ENCODE measurements at places on chromosomes 6 and 20. TPM values are rescaled to one million over a fixed set of nuclear protein-coding genes. Genes with fewer than 3 reads are reported as not detected.

Gene TMEM217
- total RNA-seq: 0.72 TPM

Gene CALHM6
- 8.2 TPM for total RNA-seq

- H3K36me3 ChIP-seq: no peaks in the 10 kb centered on the region
- H3K27me3 ChIP-seq: no peaks in the 10 kb centered on the region
- no peak overlapping the region for H3K27ac ChIP-seq
- no peaks in the 10 kb centered on the region for H3K4me1 ChIP-seq
Observed at GRCh38 chr6:10271982-10272381, 142.9 kb downstream of the TFAP2A start.

Gene RIPK1
- 30.4 TPM for total RNA-seq

Gene DOK5
- total RNA-seq: 5.4 TPM

- H3K4me1 ChIP-seq: peaks cover 26% of the 10 kb centered on the region
- H3K27ac ChIP-seq: no peak overlapping the region
- H3K4me3 ChIP-seq: no peak overlapping the region
- no peaks in the 10 kb centered on the region for H3K27me3 ChIP-seq
Observed at GRCh38 chr6:33851959-33852358, 48.2 kb upstream of the MLN start.

GRCh38 chr6:113697632-113698410 is 159.3 kb upstream of the MARCKS start:
- H3K36me3 ChIP-seq: no peaks in the 10 kb centered on the region
- no peaks in the 10 kb centered on the region for H3K27me3 ChIP-seq
- no peaks in the 10 kb centered on the region for H3K4me1 ChIP-seq
- H3K27ac ChIP-seq: no peak overlapping the region
- no peak overlapping the region for H3K4me3 ChIP-seq

GRCh38 chr6:89555806-89556205 is 82.7 kb downstream of the LYRM2 start:
- no peak for DNase-seq
- H3K27ac ChIP-seq: no peak overlapping the region
- H3K36me3 ChIP-seq: no peaks in the 10 kb centered on the region
- no peak overlapping the region for H3K4me3 ChIP-seq

DNA sequence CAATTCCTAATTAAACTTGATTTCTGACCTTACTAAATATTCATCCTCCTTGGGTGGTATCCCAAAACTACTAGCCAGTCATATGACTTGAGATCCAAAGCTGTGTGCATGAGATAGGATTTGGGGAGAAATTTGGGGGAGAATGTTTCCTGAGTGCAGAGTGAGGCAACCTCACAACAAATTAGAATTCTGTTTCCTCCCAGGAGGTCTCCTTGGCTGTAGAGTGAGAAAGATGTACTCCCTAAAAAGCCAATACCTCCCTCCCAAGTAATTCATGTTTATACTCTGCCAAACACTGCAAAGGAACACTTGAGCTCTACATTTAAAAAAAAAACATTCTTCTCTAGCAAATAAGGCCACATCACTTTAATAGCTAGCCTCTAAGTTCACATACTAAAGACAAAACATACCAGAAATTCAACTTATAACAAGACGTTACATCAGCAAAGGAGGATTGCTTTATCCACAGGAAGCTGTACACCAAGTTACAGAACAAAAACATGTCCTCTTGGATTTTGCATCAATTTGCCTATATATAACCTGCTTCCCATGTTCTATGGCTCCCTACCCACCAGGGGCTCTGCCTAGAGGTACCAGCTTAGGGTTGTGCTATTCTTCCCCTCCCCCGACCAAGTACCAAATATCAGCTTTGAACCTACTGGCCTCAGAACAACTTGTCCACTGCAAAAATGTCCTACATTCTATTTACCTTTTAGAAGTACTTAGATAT is 15.4 kb upstream of the TMEM30A start:
- H3K27me3 ChIP-seq: no peaks in the 10 kb centered on the region
- no peak overlapping the region for H3K4me3 ChIP-seq
- no peak for DNase-seq
- H3K27ac ChIP-seq: no peak overlapping the region
- H3K4me1 ChIP-seq: no peaks in the 10 kb centered on the region
- no peaks in the 10 kb centered on the region for H3K36me3 ChIP-seq

- no peaks in the 10 kb centered on the region for H3K36me3 ChIP-seq
- no peak overlapping the region for H3K4me3 ChIP-seq
- peak; percentile 82 for DNase-seq
- H3K4me1 ChIP-seq: no peaks in the 10 kb centered on the region
- no peak overlapping the region for H3K27ac ChIP-seq
Observed at GRCh38 chr6:137904822-137905617, 38.0 kb downstream of the TNFAIP3 start.

DNA sequence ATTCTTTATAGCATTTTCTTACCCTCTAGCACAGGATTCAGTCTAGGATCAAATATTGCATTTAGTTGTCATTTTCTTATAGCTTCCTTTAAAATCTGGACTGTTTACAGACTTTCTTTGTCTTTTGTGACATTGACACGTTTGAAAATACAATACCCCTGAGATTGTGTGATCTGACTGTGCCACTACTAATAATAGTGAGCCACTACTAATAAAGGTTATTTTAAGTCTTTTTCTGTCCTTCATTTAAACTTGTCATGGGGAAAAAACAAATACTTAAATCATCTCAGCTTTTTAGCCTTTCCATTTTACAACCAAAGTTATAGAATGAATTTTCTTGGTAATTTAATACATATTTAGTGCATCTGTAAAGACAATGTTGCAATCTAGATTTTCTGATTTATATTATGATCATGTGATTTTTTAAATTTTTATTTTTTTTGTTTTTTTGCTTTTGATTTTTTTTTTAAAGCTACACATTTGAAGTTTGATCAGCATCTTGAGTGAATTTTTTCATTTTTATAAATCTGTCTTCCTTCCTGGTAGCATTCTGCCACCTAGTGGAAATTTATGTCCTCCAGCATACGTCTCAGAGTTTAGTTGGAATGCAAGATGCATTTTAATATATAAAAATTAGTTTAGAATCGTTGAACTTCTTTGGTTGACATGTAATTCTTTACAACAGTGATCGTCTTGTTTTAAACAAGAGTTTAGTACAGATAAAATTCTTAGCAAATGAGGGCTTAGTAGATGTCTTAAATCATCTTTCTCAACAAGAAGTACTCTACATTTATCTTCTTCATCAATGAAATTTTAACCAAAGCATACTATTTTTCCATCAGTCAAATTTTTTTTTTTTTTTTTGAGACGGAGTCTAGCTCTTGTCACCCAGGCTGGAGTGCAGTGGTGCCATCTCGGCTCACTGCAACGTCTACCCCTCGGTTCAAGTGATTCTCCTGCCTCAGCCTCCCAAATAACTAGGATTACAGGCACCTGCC is 119.4 kb downstream of the NCOA3 start:
- no peaks in the 10 kb centered on the region for H3K36me3 ChIP-seq
- H3K27ac ChIP-seq: no peak overlapping the region
- H3K4me3 ChIP-seq: no peak overlapping the region

DNA sequence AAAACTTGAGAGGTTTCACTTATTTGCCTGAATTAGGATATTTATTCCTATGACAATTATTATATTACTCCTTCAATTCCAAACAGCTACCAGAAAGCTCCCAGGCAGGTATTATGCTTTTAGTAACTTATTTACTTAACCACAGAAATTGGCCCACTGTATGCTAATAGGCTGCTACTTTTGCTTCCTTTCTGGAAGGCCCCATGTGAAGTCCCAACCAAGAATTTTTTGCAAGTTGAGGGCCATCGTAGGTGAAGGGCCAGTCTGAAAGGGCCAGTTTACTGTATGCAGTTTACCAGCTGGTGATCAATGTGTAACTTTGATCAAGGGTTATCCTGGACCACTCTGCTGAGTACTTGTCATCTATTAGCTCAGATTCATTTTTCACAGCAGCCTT is 45.0 kb downstream of the EDN1 start:
- no peak for DNase-seq
- H3K27ac ChIP-seq: no peak overlapping the region
- H3K4me1 ChIP-seq: peaks cover 2% of the 10 kb centered on the region
- H3K4me3 ChIP-seq: no peak overlapping the region
- no peaks in the 10 kb centered on the region for H3K27me3 ChIP-seq

DNA sequence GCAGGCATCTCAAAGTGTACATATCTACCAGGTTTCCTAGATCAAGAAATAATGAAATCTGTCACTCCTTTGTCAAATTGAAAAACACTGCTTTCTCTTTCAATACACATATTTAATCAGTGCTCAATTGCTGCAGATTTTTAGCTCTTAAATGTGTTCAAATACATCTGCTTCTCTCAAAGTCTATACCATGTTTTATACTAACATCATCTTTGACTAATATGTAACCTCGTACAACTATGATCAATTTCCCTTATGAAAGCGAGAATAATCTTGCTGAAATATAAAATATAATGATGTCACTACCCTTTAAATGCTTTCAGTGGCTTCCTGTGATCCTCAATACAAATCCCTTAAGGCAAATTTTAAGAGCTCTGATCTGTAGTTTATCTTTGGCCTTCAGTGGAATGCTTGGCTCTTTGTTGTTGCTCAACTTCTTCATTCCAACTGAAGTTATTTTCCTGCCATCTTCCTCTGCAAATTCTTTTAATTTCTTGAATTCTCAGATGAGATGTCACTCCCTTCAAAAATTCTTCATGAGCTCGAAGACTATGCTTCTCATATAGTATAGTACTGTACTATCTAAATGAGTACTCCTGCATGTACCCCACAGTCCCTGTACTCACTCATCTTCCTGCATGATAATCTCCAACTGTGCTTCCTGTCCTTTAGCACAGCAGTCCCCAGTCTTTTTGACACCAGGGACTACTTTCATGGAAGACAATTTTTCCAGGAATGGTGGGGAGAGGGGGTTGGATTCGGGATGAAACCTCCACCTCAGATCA is 545.1 kb upstream of the GJE1 start:
- no peaks in the 10 kb centered on the region for H3K27me3 ChIP-seq
- no peaks in the 10 kb centered on the region for H3K36me3 ChIP-seq
- no peak overlapping the region for H3K27ac ChIP-seq
- no peak for DNase-seq
- H3K4me3 ChIP-seq: no peak overlapping the region
- no peaks in the 10 kb centered on the region for H3K4me1 ChIP-seq

- H3K36me3 ChIP-seq: no peaks in the 10 kb centered on the region
- no peaks in the 10 kb centered on the region for H3K4me1 ChIP-seq
- DNase-seq: no peak
- no peaks in the 10 kb centered on the region for H3K27me3 ChIP-seq
Observed at GRCh38 chr6:23003671-23004467, 434.5 kb downstream of the HDGFL1 start.

Gene TCP11
- total RNA-seq: 0.50 TPM

DNA sequence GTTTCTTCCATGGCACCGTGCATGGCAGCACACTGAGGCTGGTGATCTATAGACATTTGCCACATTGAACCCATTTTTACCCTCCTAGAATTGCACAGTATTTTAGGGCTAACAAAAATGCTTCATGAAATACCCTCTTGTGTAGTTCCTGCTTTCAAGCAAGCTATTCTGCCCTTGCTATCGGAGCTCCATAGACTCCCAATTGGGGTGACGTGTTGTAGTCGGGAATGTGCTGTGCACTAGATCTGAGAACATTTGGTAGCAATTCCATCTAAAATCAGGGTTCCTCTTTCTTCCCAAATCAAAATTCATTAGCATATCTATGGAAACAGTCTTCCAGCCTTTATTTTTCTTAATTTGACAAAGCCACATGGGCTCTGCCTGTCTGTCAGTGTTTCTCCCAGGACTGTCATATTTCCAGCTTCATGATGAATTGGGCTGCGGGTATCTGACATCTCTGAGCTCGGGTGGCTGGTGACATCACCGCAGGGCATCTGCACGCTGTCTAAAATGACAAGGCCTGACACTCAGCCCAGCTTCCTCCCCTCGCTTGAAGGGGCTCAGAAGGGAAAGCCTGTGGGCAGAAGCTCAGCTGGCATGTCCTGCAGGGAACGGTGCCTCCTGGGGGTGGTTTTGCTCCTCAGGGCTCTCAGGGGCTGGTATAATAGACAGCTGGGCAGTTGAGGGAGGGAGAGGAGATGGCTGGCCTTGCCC is 406.4 kb downstream of the QKI start:
- H3K4me3 ChIP-seq: no peak overlapping the region
- H3K4me1 ChIP-seq: no peaks in the 10 kb centered on the region
- H3K27me3 ChIP-seq: no peaks in the 10 kb centered on the region
- DNase-seq: no peak

DNA sequence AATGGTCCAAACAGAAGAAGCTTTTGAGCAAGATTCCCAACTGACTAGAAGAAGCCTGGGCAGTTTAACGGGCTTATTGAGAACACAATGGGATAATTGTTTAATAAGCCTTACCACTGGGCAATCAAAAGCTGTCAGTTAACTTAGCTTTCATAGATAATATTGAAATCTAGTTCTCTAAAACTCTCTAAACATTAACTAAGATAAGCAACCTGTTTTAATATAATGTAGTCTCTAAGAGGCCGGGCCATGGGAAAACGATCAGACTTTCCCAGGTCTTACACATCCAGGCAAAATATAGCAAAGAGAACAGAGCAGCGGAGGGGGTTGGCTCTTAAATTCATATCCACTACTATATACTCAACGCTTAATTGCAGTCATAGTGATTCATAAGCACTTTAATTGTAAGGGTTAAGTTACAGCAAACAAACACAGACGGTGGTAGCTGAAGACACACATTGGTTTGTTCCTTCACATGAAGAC is 128.0 kb upstream of the FAM83B start:
- no peaks in the 10 kb centered on the region for H3K4me1 ChIP-seq
- no peaks in the 10 kb centered on the region for H3K36me3 ChIP-seq
- no peaks in the 10 kb centered on the region for H3K27me3 ChIP-seq
- no peak overlapping the region for H3K27ac ChIP-seq
- peak overlapping the region; percentile 9 for H3K4me3 ChIP-seq
- no peak for DNase-seq

DNA sequence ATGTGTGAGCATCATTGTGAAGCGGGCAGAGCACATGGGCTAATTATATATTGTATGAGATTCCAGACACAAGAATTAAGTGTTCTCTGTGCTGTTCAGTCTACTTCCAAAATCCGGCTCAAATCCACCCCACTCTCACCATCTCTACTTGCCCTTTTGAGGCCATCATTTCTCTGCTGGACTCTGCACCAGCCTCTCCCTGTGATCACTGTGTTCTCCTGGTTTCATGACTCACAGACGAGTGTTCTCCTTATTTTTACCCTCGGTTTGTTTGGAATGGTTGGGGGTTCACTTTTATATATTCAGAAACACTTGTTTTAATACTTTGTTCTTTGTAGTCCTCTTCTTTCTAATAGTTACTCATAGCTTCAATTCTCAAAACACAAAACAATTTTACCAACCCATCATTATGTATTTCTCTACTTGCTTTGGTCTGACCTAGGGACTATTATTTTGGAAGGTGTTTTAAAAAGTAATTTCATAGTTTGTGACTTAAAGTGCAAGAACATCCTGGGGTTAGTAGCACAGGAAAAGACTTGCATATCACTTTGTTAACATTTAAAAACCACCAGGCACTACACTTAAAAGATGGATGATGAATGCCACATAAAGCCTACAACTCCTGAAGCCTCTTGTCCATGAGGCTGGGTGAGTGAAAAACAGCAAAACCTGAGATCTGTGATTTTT is 82.7 kb downstream of the UST start:
- H3K27me3 ChIP-seq: no peaks in the 10 kb centered on the region
- H3K27ac ChIP-seq: no peak overlapping the region
- no peaks in the 10 kb centered on the region for H3K4me1 ChIP-seq
- no peaks in the 10 kb centered on the region for H3K36me3 ChIP-seq
- H3K4me3 ChIP-seq: no peak overlapping the region
- no peak for DNase-seq

GRCh38 chr6:95882371-95882770 is 133.4 kb upstream of the FUT9 start:
- no peaks in the 10 kb centered on the region for H3K27me3 ChIP-seq
- no peak for DNase-seq
- no peak overlapping the region for H3K27ac ChIP-seq
- H3K4me1 ChIP-seq: no peaks in the 10 kb centered on the region

GRCh38 chr6:41965429-41966213 is 24.0 kb upstream of the CCND3 start:
- H3K4me1 ChIP-seq: no peaks in the 10 kb centered on the region
- H3K27me3 ChIP-seq: no peaks in the 10 kb centered on the region
- no peak overlapping the region for H3K27ac ChIP-seq
- DNase-seq: no peak
- no peaks in the 10 kb centered on the region for H3K36me3 ChIP-seq

Data from kidney (tissue), 22 donors.